ENCODE measurements at places on chromosomes 13 and 19.

DNA sequence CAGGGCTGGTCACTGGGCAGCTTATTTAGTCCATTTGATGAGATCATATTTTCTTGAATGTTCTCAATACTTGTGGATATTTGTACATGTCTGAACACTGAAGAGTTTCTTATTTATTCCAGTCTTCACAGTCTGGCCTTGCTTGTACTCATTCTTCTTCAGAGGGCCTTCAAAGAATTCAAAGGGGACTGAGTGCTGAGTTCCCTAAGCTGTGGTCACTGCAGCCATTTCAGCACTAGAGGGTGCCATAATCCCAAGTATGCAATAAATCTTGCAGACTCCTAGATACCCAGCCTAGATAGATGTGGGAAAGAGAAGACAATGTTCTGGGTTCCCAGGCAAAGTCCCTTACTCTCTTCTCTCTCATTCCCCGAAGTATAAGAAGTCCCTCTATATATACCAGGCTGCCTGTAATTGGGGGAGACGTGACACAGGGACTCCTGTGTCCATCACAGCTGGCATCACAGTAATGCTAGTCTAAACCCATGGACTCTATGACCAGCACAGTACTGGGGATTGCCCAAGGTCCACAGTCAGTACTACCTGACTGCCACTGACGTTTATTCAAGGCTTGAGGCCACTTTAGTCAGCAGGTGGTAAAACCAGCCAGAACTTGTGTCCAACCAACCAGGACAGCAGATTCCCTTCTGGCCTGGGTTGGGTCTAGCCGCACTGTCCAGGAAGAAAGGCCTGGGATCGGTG lies 8.9 kb upstream of the VN1R1 start:
- no peak overlapping the region for H3K4me3 ChIP-seq
- H3K27ac ChIP-seq: no peak overlapping the region
- ATAC-seq: no peak

GRCh38 chr13:90630716-90631115 lies 716.8 kb upstream of the MIR17HG start:
- H3K4me3 ChIP-seq: no peak overlapping the region
- no peaks in the 10 kb centered on the region for H3K4me1 ChIP-seq
- ATAC-seq: no peak
- H3K27ac ChIP-seq: no peak overlapping the region

DNA sequence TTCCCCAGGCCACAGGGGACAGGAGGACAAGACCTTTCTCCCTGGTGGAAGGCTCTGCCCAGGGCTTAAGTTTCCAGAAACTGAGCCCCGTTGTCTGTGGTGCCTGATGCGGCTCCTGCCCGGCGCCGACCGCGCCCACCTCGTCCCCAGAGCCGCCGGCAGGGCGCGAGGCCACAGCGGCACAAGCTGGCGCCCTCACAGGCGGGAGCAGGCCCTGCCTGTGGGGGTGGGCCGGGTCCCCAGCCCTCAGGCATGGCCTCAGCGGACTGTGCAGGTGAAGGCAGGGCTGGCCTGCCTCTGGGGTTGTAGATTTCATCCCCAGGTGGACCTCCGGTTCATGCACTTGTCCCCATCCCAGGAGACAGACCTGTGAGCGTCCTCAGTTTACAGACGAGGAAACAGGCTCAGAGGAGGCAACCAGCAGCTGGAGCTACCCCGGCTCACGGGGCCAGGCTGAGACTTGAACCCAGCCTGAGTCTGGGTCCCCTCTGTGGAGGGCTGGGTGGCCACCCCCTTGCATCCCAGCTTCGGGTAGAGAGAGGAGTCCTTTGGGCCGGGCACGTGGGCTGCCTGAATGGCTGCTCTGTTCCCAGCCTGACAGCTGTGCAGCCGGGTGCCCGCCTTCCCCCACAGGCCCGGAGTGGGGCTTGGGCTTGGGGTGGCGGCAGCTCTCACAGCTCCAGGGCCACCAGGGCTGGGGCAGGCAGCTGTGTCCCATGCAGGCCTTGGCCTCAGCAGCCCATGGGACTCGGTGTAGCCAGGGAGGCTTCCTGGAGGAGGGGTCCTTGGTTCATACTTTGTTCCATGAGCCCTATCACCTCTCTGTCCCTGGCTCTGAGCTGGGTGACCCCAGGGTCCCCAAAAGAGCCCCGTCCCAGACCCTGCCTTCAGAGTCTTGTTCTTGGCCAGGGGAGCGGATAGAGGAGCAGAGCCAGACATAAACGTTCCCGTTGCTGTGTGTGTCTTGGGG lies 26.8 kb downstream of the PIAS4 start:
- H3K4me1 ChIP-seq: peaks cover 10% of the 10 kb centered on the region
- no peak overlapping the region for H3K4me3 ChIP-seq
- no peak for ATAC-seq
- H3K27me3 ChIP-seq: no peaks in the 10 kb centered on the region
- H3K27ac ChIP-seq: peak overlapping the region; percentile 29

DNA sequence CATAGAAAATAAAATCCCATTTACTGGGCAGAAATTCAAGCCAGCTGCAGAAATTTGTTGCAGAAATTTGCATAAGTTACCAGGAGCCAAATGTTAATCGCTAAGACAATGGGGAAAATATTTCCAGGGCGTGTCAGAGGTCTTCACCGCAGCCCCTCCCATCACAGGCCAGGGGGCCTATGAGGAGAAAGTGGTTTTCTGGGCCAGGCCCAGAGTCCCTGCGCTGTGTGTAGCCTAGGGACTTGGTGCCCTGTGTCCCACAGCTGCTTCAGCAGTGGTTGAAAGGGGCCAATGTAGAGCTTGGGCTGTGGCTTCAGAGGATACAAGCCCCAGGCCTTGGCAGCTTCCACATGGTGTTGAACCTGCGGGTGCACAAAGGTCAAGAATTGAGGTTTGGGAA lies 278.9 kb upstream of the PCDH9 start:
- no peak overlapping the region for H3K27ac ChIP-seq
- no peak for ATAC-seq
- H3K36me3 ChIP-seq: no peaks in the 10 kb centered on the region
- H3K4me1 ChIP-seq: no peaks in the 10 kb centered on the region
- no peaks in the 10 kb centered on the region for H3K27me3 ChIP-seq
- no peak overlapping the region for H3K4me3 ChIP-seq

- H3K4me3 ChIP-seq: no peak overlapping the region
- H3K27me3 ChIP-seq: peaks cover 87% of the 10 kb centered on the region
- H3K27ac ChIP-seq: no peak overlapping the region
- ATAC-seq: no peak
- peaks cover 8% of the 10 kb centered on the region for H3K4me1 ChIP-seq
These were observed 7.0 kb upstream of the MYH14 start for GRCh38 chr19:50196322-50196932.

GRCh38 chr13:29540334-29540733 lies 55.2 kb downstream of the SLC7A1 start:
- H3K4me1 ChIP-seq: no peaks in the 10 kb centered on the region
- no peak for ATAC-seq
- H3K27ac ChIP-seq: no peak overlapping the region
- H3K36me3 ChIP-seq: no peaks in the 10 kb centered on the region
- H3K4me3 ChIP-seq: no peak overlapping the region

- H3K27me3 ChIP-seq: no peaks in the 10 kb centered on the region
- no peak overlapping the region for H3K27ac ChIP-seq
- no peaks in the 10 kb centered on the region for H3K4me1 ChIP-seq
- H3K36me3 ChIP-seq: no peaks in the 10 kb centered on the region
- no peak for ATAC-seq
These were observed 4.2 kb downstream of the OR7D2 start for GRCh38 chr19:9183000-9183399.

GRCh38 chr13:59277106-59277505 lies 886.6 kb downstream of the DIAPH3 start:
- no peaks in the 10 kb centered on the region for H3K36me3 ChIP-seq
- no peaks in the 10 kb centered on the region for H3K27me3 ChIP-seq
- H3K27ac ChIP-seq: no peak overlapping the region

GRCh38 chr19:17370026-17370587 lies 7.0 kb downstream of the PLVAP start:
- H3K27ac ChIP-seq: no peak overlapping the region
- no peak overlapping the region for H3K4me3 ChIP-seq
- H3K36me3 ChIP-seq: no peaks in the 10 kb centered on the region

DNA sequence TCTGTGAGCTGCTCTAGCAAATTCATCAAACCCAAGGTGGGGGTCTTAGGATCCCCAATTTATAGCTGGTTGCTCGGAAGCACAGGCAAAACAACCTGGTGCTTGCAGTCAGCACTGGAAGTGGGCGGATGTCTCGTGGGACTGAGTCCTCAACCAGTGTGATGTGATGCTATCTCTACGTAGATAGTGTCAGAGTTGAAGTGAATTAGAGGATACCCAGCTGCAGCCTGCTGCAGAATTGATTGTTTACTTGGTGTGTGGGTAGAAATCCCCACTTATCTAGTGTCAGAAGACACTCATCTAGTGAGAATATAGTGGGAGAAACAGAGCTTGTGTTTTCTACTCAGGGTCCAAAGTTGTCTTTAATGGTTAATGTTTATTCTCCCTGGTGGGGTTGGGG lies 63.3 kb downstream of the CBY2 start:
- no peaks in the 10 kb centered on the region for H3K27me3 ChIP-seq
- no peaks in the 10 kb centered on the region for H3K36me3 ChIP-seq
- no peak overlapping the region for H3K4me3 ChIP-seq
- H3K27ac ChIP-seq: no peak overlapping the region
- no peak for ATAC-seq
- H3K4me1 ChIP-seq: no peaks in the 10 kb centered on the region

GRCh38 chr19:24081056-24081455 lies 5.9 kb upstream of the ZNF254 start:
- H3K27ac ChIP-seq: no peak overlapping the region
- no peaks in the 10 kb centered on the region for H3K27me3 ChIP-seq
- H3K4me1 ChIP-seq: no peaks in the 10 kb centered on the region
- H3K36me3 ChIP-seq: peaks cover 21% of the 10 kb centered on the region

DNA sequence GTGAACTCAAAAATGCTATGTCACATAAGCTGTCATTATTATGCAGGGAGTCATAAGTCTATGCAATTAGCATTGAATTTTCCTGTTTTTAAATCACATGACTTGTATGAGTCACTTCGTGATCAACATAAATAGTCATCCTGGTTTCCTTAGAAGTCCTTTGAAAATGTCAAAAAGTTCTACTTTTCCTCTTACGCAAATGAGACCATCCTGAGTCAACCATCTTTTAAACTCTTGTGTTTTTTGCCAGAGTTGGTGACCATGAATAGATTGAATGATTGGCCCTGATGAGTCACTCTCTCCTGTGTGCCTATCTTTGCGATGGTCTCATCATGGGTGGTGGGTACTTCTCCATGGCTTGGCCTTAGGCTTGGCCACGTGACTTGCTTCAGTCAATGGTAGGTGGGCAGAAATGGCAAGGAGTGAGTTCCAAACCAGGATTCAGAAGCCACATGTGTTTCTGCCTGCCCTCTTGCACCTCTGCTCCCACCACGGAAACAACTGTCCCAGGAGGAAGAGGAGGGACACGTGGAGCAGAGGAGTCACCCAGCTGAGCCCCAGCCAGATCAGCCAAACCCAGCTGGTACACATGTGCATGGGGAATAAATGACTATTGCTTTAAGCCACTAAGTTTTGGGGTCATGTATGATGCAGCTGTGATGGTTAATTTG lies 123.5 kb upstream of the CACNA1A start:
- H3K27me3 ChIP-seq: peaks cover 58% of the 10 kb centered on the region
- H3K4me3 ChIP-seq: no peak overlapping the region
- no peak for ATAC-seq
- H3K4me1 ChIP-seq: no peaks in the 10 kb centered on the region
- H3K36me3 ChIP-seq: no peaks in the 10 kb centered on the region

DNA sequence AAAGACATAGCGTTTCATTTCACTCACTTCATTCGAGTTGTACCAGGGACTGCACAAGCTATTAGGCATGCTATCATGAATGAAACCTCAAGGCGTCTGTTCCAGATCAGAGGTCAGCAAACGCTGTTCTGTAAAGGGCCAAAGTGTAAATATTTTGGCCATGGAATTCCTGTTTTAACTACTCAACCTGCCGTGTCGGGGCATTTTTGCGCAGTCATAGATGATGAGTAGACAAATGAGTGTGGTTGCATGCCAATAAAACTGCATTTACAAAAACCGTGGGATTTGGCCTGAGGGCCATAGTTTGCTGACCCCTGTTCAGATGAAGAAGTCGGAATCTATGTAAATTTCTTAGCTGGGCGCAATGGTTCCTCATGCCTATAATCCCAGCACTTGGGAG lies 6.5 kb downstream of the INSR start:
- H3K4me3 ChIP-seq: no peak overlapping the region
- ATAC-seq: no peak
- H3K36me3 ChIP-seq: no peaks in the 10 kb centered on the region
- H3K4me1 ChIP-seq: peaks cover 5% of the 10 kb centered on the region
- H3K27ac ChIP-seq: no peak overlapping the region

DNA sequence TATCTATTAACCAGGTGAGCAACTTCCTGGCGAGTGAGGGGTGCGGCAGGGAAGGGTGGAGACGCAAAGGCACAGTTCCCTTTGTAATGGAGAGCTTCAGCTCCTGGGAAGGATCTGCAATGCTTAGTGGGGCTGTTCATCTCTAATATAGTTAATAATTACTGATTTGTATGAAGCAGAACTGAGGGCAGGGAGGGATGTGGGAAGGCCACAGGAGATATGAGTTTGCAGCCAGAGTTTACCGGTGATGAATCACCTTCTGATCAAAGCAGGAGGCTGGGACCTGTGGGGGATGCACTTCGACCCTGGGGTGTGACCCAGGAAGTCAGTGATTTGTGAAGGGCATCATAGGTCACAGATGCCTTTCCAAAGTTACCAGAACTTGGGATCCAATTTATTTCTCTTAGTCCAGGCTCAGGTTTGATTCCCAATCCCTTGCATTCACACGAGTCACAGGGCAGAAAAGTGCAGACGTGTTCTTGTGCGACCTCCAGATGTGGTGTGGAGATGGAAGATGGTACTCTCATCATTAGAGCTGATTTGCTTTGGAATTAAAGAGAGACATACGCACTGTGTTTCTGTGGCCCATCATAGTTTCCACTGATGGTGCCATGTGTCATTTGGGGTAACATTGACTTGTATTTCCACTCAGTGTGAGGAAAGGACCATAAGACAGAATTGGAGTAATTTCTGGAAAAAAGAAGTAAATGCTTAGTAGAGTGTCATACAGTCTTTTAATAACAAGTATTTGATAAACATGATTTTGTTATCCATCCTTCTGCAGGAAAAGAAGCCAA lies 55.0 kb downstream of the LRCH1 start:
- H3K36me3 ChIP-seq: no peaks in the 10 kb centered on the region
- H3K27ac ChIP-seq: peak overlapping the region; percentile 59
- H3K4me3 ChIP-seq: no peak overlapping the region
- H3K4me1 ChIP-seq: peaks cover 43% of the 10 kb centered on the region

- no peaks in the 10 kb centered on the region for H3K4me1 ChIP-seq
- no peak overlapping the region for H3K4me3 ChIP-seq
- no peak for ATAC-seq
- H3K36me3 ChIP-seq: peaks cover 13% of the 10 kb centered on the region
- no peaks in the 10 kb centered on the region for H3K27me3 ChIP-seq
These were observed 22.3 kb downstream of the TEX29 start for GRCh38 chr13:111342721-111343120.

All from gastroesophageal sphincter (tissue), 4 donors.